Activated CD4-positive, CD25-positive, alpha-beta regulatory T cell treated with anti-CD3 and anti-CD28 coated beads, Interleukin-2, amount 50 U/mL, for 24 hours (primary cell): ENCODE measurements at places on chromosomes 4 and X.

GRCh38 chrX:28591542-28591941 lies 4.3 kb downstream of the IL1RAPL1 start:
- no peak for ATAC-seq

- ATAC-seq, result no peak
These were observed 77.9 kb downstream of the MTMR1 start for GRCh38 chrX:150771116-150771515.

DNA sequence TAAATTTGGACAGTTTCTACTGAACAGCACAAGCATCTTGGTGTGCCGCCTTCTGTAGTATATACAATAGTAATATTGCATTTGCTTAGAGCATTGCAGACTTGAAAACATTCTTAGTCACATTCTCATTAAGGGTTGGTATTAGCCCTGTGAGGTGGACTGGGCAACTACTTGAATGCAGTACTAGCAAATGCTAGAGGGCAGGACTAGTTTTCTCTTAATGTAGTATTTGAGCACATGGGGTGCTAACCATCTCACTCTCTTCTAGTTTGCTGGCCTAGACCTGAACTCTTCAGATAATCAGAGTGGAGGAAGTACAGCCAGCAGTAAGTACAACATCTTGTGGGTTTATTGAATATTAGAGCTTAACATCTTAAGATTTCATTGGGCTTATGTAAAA lies 3.2 kb downstream of the DDX3X start:
- no peak for ATAC-seq

DNA sequence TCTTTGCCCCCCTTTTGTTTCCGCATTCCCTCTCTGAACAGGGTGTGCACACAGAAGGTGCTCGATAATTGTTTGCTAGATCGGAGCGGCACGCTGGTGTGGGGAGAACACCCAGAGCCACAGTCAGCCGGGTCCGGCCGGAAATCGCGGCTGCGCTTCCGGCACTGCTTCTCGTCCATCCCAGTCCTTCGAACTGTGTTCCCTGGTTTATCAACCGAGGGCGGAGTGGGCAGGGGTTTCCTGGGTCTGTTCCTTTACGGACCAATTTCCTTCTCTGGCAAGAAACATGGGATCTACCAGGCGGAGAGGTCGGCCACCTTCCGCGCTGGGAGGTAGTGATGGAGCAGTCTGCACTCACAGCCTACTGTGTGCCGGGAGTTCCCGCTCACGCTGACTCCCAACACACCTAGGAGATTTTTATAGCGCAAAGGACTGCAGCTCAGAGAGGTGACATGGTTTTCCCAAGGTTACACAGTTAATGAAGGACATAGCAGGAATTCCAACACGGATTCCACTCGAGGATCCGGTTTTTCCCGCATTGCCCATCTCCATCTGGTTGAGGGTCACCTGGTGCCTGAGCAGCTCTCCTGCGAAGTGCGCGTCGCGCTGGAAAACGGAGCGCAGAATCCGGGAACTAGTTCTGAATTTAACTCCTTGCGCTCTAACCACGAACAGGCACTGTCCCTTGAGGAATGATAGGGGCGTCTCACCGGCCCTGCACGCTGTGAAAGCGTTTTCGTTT lies 6.8 kb downstream of the MSX1 start:
- no peak for ATAC-seq

DNA sequence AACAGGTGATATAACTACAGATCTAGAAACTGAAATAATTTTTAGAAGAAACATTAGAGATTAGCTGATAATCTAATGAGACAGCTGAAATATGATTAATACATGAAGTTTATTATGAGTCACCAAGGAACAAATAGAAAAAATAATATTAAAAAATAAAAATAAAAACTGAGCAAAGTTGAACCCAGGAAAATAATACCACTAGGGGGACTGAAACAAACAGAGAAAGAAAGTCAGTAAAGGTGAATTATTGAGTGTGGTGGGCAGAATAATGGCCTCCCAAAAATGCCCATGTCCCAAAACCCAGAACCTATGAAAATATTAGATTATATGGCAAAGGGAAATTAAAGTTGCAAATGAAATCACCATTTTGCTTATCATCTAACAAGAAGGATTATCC lies 820.7 kb upstream of the INTU start:
- no peak for ATAC-seq

DNA sequence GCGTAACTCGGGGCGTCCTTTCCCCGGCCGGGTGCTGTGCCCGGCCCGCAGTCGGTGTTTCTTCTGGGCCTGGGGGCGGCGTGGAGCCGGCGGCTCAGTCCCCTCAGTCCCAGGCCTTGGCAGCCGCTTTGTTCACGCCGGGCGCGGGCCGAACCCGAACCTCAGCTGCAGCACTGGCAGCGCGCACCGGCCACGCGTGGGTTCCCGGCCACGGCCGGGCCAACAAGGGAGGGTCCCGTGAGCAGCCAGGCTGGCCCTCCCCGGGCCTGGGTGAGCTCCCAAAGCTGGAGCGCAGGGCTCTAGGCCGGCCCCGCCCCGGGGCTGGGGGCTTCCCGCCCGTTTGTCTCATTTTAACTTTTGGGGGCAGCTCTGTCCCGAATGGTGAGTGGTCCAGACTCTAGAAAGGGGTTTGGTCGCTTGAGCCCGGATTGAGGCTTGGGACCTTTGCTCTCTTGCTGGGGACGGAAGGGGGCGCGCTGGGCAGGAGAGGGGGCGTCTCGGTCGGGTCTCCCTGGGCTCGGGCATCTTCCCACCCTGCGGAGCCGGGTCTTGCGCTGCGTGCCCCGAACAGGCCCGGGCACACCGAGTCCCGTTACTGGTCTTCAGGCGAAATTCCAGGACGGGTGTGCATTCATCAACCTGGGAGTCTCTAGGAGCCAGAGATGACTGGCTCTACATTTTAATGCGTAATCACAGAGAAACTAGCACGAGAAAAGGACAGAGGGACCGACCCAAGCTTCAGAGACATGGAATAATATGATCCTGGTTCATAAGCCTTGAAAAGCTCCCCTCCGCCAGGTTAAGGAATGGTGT lies 177.1 kb downstream of the CBR4 start:
- ATAC-seq, result no peak

- ATAC-seq, result no peak
These were observed 470.7 kb upstream of the FTHL17 start for GRCh38 chrX:31542566-31542965.

DNA sequence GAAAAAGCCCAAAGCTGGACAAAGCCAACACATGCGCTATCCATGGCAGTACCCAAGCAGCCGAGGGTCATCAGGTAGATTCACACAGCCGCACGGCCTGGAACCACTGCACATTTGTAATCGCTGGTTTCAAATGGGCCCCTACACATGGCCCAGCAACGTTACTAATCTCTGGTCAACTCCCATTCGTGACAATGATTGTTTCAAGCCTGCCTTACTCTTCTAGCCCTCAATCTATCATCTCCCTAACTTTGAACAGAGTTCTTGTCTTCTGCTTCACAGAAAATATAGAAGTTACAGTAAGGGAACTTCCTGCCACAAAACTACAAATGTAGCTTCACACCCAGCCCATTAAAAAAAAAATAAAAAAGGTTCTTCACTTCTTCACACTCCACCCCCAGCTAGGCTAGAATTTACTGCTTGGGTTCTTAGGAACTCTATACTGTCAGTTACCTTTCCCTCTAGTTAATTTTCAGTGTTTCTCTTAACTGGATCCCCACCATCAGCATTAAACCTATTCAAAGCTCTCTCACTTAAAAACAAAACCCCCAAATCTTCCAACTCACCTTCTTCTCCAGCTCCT lies 24.2 kb downstream of the CASP3 start:
- no peak for ATAC-seq

GRCh38 chr4:64533159-64533558 lies 123.9 kb upstream of the TECRL start:
- no peak for ATAC-seq

GRCh38 chr4:113273721-113274220 lies 224.3 kb downstream of the ANK2 start:
- no peak for ATAC-seq

DNA sequence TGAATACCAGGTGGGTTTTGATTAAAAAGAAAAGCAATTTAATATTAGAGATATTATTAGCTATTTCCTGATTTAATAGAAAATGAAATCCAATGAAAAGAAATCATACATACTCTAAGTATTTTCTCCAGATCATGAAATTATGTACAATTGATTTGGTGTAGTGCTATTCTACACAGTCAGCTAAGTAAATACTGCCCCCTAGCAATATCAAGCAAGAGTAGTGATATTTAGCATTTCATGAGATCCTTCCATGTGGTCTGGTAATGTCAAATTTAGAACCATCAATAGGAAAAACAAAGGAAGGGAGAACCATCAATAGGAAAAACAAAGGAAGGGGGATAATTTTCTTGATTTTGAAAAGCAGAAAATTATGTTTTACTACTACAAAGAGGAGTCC lies 114.6 kb downstream of the TBCK start:
- no peak for ATAC-seq

DNA sequence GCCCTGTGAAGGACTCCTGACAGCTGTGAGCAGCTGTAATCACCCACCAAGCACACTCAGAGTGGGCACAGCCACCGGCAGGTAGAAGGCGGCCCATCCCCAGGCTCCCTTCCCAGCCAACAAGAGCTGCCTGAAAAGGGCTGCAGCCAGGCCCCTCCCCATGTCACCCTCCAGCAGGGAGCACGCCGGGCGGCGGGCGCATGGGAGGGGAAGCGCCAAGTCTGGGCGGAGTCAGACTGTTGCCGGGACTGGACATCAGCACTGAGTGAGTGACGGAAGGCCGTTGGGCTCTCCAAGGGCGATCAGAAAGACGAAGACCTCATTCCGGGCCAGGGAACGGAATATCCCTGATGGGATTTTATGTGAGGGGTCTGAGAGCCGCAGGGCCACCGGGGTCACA lies 82.1 kb downstream of the PPP2R2C start:
- no peak for ATAC-seq

- ATAC-seq, result no peak
These were observed 436.3 kb downstream of the KLHL13 start for GRCh38 chrX:117680286-117680685.
